Mesenteric fat pad (tissue), 1 donor: ENCODE measurements at places on chromosomes 11 and 22. TPM values are rescaled to one million over a fixed set of nuclear protein-coding genes. Genes with fewer than 3 reads are reported as not detected.
A peak's percentile ranks its signal among the peaks of the same experiment; 100 is the strongest.

DNA sequence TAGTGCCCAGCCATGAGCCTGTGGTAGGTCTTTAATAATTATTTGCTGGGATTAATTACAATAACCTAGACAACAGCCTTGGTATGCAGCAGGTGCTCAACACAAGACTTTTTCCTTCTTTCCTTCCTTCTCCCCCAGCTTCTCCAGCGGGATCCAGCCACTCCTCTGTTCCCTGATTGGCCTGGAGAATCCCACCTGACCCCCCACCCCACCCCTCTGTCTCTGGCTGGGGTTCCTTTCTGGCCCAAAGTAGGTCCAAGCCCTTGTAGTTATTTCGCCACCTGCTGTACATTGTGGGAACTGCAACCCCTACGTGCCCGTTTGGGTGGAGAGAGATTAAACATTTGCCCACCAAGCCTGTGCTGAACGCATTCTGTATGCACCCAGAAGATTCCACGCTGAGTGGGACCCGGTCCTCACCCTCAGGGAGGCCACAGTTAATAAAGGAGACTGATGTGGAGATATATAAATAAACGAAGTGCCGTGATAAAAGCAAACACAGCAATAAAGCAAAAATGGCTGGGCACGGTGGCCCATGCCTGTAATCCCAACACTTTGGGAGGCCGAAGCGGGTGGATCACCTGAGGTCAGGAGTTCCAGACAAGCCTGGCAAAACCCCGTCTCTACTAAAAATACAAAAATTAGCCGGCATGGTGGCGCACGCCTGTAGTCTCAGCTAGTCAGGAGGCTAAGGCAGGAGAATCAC, 32.1 kb upstream of the DGKZ start:
- no peak for DNase-seq

GRCh38 chr11:1204381-1205101, 18.3 kb upstream of the MUC5B start:
- DNase-seq = peak; percentile 69

Gene JAML
- 7.9 TPM for total RNA-seq

DNA sequence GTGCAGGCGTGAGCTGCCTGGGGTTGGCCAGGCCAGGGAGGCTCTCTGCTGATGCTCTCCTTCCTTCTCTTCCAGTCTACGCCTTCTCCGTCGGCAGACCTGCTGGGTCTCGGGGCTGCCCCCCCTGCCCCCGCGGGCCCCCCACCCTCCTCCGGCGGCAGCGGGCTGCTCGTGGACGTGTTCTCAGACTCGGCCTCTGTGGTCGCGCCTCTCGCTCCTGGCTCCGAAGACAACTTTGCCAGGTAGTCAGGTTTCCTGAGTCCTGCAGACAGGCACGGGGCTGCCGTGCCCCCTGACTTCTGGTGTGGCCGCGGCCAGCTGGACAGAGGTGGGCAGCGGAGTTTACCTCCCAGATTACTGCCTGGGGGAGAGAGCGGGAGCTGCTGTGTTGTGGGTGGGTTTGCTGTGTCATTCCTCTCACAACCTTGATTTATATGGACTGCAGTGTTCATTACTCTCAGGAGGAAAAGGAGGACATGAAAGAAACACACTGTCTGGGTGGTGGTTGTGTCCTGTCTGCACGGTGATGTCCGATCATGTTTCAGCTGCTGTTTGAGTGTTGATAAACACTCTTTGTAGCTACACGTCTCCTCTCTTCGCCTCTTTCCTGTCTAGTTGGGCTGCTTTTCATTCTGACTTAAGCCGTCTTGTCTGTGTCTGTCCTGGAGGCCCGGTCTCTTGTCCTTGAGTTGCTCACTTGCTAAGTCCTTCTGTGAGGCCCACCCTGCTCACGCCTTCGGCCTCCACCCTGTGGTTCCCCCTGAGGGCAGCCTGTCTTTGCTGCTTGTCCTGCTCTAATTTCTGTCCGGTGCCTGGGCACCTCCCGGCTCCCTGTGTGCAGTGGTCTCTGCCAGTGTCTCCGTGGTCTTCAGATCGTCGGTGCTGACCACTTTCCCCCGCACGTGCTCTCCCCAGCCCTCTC, 35.9 kb downstream of the MUC6 start:
- DNase-seq = no peak

DNA sequence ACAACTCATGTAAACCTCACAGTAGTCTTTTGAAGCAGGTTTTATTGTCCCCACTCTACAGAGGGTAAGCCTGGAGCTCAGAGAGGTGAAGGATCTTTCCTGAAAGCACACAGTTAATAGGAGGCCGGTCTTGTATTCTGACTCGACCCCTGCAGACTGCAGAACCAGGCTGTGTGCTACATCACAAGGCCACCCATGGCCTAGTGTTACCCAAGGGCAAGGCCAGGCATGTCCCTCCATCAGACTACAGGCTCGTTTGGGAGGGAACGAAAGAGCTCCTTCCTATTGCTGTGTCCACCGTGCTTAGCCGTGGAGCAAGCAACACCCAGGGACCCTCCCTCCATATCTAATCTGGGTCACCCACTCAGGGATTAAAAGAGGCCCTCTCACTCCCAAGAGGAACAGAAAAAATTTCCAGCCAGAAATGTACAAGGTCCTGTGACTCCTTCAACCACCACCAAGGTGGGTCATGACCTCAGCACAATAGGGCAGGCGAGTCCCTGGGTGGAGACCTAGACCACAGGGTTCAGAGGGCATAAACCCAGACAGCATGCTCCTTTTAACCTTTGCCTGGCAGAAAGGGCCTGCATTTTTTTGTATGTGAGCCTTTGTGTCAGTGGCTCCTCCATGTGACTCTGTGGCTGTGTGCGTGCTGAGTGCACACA, 6.3 kb upstream of the SMIM35 start:
- DNase-seq = no peak

GRCh38 chr22:39007177-39007576, 6.9 kb upstream of the APOBEC3C start:
- no peak for DNase-seq

- no peak for DNase-seq
These were observed 8.9 kb downstream of the FIBIN start for GRCh38 chr11:27002838-27003237.

DNA sequence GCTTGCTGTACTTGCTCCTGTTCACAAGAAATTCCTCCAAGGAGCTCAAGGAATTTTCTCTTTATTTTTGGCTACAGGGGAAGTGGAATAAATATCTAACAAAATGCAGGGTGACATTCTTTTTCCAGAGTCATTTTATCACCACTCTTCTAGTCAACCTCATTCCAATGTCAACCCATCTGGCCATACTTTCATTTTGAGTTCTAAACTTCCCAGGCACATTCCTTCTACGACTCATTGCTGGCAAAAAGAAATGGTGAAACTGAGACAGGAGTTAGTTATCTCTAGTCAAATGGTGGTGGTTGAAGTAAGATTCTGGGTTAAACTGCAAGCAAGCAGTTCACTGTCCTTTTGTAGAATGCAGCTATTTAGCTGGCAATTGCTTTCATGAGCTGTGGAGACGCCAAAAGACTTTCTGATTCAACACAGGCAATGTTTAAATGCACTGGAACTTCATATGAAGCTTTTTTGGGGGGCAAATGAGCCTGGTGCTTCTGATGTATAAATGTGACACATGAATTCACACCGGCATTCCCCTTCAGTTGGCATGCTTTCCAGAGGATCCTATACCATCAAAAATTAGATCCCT, 304.6 kb downstream of the CADM1 start:
- no peak for DNase-seq

DNA sequence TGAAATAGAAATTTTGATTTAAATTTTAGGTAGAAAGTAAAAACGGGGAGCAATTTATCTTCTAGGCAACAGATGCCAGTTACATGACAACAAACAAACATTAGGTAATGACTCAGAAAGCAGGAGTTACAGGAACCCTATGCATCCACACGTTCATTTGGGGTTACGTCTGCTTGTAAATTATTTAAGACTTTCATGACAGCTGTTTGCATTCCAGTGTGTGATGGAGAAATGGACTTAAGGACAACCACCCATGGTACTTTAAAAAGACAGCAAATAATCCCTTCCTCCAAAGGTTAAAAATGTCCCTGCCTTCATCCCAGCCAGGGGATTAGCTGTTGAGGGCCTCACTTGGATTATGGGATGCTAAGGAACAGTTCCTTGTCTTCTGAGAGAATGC, 11.8 kb downstream of the E2F8 start:
- DNase-seq = no peak

DNA sequence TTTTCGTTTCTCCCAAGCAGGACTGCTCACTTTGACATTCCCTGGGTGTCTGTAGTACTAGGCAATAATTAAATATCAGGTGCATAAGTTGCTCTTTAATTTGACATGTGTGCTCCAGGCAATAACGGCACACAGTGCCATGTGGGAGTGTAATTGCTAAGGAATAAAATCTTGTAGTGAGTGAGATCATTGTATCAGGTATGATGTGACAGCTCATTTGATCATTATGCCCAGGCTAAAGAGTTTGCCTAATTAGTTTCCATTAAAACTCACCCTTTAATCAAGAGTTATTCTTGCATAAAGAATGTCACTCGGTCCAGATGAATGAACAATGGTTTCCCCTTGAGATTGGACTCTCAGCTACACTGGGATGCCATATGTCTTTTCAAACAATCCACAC, 220.0 kb downstream of the INSC start:
- DNase-seq = no peak

GRCh38 chr11:12813371-12814225, 139.4 kb downstream of the TEAD1 start:
- DNase-seq = no peak

- DNase-seq = no peak
These were observed 14.5 kb downstream of the USP2 start for GRCh38 chr11:119366690-119367620.
